Central memory CD4-positive, alpha-beta T cell (primary cell): ENCODE measurements at places on chromosomes 16 and 17.

- no peak for DNase-seq
Measured at GRCh38 chr17:80860703-80861417, 130.8 kb upstream of the CHMP6 start.

- DNase-seq, result peak; percentile 58
Measured at GRCh38 chr17:49694847-49695697, 12.7 kb downstream of the SLC35B1 start.

GRCh38 chr17:68693466-68693865 is 92.3 kb upstream of the FAM20A start:
- DNase-seq, result no peak

- no peak for DNase-seq
Measured at GRCh38 chr17:65727246-65727645, 165.8 kb upstream of the AXIN2 start.

GRCh38 chr17:794876-795275 is 12.7 kb downstream of the MRM3 start:
- peak; percentile 9 for DNase-seq

DNA sequence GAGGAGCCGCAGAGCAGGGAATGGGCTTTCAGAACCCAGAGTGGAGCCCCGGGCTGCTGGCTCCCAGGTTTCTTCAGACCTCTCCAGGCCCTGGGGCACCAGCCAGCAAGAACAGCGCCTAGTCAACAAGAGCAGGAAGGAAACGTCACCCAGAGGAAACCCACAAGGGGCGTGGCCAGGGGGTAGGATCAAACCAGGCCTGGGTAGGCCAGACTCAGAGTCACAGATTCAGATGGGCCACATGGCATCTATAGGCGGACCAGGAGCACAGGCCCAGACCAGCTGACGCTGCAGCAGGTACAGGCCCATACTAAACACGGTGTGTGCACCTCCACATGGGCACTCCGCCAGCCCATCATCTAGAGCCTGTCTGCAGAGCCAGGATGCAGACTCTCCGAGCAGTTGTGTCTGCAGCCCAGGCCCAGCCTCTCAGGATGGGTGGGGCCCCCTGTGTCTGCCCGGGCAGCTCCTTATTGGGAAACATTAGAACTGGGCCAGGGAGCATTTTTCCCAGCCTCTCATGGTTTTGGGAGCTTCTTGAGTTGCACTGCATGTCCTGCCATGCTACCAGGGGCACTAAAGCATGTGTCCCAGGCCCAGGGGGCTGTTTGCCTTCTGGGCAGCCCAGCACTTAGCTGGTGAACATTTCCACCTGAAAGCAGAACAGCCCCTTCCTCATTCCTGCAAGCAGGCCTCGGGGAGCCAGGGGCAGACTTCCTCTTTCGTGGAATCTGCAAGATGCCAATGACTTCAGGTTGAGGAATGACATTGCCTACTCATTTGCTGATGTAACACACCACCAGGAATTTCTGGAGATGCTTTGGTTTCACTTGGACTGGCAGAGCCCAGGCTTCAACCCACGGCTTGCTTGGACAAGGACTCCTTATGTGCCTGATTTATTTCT is at the start of gene NLRP1:
Gene NLRP1 (minus strand): TSS at position 127 of the 904 bp plus-strand sequence. CDS start 552 bp downstream, outside the sequence.
- DNase-seq, result peak; percentile 96

- DNase-seq, result no peak
Measured at GRCh38 chr16:75534560-75535205, 1.2 kb downstream of the CHST5 start.

GRCh38 chr16:82874271-82874670 is 247.5 kb downstream of the CDH13 start:
- no peak for DNase-seq

- no peak for DNase-seq
Measured at GRCh38 chr16:79169239-79169638, 431.3 kb downstream of the MAF start.

DNA sequence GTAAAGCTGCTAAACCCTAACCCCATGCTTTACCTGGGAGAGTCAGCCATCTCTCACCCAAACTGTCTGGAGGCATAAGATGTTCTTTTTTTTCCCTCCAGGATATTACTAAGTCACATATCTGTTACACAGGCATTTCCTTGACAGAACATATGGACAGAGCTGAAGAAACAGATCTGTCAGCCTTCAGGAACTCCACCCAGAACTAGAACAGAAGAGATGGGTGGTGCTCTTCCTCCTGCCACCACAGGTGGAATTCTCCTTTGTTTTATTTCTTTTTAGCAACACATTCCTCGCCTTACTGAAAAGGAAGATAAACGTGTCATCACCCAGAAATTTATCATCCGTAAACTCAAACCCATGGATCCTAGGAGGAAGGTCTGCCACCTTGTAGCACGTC is 8.8 kb downstream of the MYCBPAP start:
- DNase-seq, result no peak

DNA sequence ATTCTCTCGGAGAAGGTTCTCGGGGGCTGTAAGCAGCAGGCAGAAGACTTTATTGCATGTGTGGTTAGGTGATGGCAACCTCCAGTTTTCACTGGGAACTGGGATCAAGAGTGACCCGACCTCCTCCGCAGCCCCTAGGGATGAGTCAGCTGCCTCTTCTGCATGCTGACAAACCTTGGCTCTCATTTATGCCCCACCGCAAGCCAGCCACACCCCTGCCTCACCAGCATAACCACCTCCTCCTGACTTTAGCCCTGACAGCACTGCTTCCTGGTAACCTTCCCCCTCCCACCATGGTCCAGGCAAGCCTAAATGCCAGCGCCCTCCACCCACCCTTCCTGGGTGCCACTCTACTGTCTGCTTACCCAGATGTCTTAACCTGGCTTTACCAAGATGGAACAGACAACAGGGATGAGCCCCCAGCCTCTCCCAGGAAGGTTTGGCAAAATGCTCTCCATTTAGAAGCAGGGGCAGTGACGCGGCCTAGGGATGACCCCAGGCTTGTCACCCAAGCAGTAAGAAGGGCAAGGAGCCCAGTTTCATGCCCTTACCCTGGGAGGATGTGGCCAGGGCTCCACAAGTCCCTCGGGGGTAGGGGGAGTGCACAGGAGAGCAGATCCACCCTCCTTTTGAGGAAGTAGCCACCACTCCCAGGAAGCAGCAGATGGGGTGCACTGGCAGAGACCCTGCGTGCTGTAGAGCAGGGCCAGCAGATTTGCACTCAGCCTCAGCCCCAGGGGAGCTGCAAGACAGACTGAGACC is 73.5 kb downstream of the GOSR1 start:
- DNase-seq, result no peak

GRCh38 chr16:69880640-69881133 is 70.4 kb upstream of the CLEC18A start:
- no peak for DNase-seq

GRCh38 chr17:81608605-81609004 is 28.3 kb downstream of the NPLOC4 start:
- DNase-seq, result no peak

DNA sequence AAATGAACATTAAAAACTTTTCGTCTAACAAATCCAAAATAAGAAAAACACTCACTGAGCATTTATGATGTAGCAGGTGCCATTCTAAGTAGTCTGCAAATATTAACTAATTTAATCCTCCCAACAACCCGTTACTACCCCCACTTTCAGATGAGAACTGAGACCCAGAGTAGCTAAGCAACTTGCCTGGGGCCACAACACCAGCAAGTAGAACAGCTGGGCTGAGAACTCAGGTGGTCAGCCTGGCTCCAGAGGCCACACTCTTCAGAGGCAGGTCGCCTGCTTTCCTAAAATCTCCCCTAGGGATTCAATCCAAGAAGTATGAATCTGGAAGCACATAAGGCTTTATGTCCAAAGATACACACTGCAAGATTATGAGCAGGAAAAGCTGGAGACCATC is 6.2 kb downstream of the MBTPS1 start:
- DNase-seq, result no peak

DNA sequence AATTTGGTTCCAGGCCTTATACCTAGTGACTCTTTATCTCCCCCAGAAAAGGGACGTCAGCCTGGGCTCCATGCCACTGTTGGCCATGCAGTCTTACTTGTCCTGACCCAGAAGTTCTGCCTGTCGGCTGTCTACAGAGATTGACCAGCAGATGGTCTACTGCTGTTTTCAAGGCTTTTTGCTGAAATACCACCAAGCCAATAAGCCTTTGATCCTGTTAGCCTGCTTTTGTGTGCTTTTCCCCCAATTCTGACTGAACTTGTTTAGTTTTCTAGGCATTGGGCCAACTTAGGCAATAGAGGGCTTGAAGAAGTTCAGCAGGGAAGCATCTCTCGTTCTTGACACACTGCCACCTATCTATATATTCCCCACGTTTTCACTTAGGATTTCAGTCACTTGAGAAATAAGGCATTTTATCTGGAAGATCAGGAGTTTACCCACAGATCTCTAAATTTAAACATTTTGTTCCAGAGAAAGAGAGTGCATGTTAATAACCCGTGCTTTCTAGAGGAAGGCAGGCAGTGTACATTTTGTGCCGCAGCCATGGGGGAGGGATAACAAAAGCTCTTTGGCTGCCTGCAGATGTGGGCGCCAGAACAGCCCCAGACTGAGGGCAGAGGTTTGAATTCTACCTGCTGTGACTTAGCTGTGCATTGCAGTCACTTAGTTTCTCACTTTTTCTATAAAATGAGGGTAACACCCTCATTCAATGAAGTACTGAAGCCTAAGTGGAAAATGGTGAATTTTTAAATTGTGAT is 12.3 kb upstream of the CARMIL2 start:
- no peak for DNase-seq

- DNase-seq, result no peak
Measured at GRCh38 chr16:86410529-86410928, 99.8 kb upstream of the FOXF1 start.

GRCh38 chr17:6668727-6669425 is 17.3 kb downstream of the C17orf100 start:
- DNase-seq, result no peak

DNA sequence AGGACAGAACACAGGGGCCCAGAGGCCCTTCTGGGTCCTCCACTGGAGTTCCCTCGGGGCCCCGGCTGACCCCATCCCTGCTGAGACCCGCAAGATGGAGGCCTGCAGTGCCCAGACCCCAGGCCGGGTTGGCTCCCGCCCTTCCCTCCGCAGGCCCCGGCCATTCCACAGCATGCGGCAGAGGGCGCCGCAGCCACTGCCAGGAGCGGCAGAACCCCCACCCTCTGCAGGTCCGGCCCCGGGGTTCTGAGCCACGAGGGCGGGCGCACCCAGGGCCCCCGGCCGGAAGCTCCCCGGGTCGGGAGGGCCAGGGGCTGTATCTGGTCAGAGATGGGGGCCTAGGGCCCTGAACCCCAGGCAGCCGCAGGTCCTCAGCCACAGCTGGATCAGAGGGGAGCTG is 2.4 kb upstream of the PERCC1 start:
- DNase-seq, result no peak

DNA sequence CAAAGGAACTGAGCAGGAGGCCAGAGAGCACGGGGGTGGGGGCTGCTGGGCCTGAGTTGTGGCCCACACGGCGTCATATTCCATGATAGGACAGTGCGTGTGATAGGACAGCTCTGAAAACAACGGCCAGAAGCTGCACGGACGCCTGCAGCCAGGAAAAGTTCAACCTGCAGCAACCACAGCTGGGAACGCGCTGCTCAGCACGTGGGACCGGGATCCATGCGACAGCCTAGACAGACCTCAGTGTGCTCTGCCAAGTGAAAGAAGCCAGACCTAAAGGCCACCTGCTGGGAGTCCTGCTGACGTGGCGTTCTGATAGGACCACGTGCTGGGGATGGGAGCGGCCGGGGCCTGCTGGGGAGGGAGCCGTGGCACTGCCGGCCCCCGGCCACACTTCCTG is 21.6 kb downstream of the CTU2 start:
- no peak for DNase-seq

DNA sequence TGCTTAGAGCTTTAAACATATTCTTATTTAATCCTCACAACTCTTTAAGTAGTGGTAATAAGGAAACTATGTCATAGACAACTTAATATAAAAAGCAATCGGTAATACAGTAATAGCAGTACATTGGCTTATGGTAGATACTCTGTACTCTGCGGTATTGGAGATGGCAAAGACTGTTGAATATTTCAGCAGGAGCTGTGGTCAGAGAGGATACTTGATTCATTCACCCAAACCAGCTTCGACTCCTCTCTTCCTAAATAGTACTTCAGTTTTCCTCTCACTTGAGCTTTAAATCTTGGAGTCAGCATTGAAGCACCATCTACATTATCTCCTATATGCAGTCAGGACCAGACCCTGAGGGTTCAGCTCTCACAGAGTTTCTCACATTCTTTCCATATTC is 169.3 kb downstream of the CYB561 start:
- DNase-seq, result no peak

GRCh38 chr16:65808790-65809189 is 557.7 kb upstream of the CDH5 start:
- DNase-seq, result no peak

GRCh38 chr16:59683709-59684108 is 949.6 kb upstream of the GOT2 start:
- DNase-seq, result no peak

DNA sequence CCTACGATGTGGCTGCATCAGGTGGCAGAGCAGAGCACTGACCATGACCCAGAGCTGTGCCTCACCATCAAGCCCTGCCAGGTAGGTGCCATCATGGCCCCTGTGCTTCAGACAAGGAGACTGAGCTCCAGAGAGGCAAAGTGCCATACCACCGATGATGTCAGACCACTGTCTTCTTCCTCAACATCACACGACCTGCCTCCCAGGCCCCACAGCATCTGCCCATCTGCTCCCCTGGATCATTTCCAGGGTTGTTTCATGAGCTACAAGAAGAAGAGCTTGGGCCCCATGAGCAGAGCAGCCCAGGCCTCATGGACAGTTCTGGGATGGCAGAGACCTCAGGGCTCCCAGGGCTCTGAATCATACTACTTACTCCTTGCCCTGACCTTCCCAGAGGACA is 9.9 kb downstream of the XYLT1 start:
- DNase-seq, result no peak

- no peak for DNase-seq
Measured at GRCh38 chr16:77660311-77660710, 62.0 kb upstream of the NUDT7 start.

GRCh38 chr17:19905502-19905901 is 37.8 kb upstream of the ULK2 start:
- no peak for DNase-seq

DNA sequence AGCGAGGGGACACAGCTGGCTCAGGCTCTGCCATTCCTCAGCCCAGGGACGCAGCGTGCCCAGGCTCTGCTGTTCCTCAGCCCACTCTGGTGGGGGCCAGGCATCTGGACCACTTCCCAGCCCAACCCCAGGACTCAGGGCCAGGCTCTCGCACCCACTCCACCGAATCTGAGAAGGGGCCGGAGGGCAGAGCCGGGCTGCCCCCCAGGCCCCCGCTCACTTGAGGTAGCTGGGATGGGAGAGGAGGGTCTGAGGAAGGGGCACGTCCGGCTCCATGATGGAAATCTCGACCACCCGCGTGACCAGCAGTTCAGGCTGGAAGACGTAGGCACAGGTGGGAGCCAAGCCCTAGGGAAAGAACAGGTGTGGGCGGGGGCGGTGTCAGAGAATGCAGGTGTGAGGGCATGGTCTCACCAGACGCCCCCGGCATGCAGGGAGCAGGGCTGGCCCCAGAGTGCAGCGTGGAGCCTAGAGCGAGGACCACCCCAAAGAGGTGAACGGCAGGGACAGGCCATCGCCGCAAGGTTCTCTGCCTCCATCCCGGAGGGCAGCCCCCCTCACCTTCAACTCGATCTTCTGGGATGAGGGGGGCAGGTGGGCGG is 4.9 kb downstream of the PGAP6 start:
- DNase-seq, result no peak
